ENCODE measurements at places on chromosomes 7 and 10.

DNA sequence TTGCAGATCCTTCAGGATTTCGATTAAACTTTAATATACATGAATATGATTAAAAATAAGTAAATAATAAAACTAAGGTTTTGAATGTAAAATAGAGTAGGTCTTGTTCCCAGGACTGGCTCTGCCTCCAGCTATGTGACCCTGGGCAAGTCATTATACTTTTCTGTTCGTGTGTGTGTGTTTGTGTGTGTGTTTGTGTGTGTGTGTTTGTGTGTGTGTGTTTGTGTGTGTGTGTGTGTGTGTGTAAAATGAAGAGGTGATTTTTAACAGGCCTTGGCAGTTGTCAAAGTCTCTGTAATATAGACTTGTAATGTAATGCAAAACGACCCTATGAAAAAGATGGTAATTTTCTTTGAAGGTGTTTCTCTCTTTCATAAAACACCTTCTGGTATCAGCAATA lies 79.2 kb downstream of the HGF start:
- no peak for ATAC-seq

GRCh38 chr10:108104551-108105156 lies 940.1 kb upstream of the SORCS1 start:
- no peak for ATAC-seq

DNA sequence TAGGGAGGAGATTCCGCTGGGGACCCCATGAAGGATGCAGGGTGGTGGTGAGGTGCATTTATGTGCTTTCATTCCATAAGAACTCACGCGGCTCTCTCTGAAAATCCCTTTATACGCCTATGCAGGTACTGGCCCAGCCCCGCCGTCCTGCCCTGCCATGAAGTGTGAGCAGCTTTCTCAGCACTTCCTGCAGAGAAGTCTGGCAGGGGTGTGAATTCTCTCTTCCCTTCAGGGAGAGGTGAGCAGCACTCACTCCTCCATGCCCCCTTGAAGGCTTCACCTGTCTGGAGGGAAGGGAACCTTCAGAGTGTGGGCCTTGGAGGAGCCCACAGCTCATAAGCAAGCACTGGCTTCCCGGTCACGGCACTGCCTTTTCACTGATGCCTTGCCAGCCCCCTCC lies 34.0 kb downstream of the PPP2R2D start:
- ATAC-seq, result no peak

- no peak for ATAC-seq
Observed at GRCh38 chr7:115988401-115988800, 42.2 kb downstream of the TFEC start.

DNA sequence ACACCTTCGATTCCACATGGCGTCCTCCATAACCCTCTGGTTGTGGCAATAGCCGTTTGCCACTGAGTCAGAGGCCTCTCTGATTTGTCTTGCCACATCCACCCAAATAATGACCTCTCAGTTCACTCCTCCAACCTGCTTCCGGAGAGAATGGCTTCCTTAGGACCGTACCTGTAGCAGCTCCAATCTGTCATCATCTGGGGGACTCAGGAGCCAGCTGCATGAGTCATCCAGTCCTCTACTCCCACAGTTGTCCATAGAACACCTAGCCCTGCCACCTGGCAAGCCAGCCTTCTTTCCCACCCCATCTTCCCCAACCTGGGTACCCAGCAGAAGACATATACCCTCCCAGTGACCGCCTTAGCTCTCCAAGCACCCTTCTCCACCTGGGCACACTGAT lies 64.4 kb upstream of the MXI1 start:
- ATAC-seq, result no peak

DNA sequence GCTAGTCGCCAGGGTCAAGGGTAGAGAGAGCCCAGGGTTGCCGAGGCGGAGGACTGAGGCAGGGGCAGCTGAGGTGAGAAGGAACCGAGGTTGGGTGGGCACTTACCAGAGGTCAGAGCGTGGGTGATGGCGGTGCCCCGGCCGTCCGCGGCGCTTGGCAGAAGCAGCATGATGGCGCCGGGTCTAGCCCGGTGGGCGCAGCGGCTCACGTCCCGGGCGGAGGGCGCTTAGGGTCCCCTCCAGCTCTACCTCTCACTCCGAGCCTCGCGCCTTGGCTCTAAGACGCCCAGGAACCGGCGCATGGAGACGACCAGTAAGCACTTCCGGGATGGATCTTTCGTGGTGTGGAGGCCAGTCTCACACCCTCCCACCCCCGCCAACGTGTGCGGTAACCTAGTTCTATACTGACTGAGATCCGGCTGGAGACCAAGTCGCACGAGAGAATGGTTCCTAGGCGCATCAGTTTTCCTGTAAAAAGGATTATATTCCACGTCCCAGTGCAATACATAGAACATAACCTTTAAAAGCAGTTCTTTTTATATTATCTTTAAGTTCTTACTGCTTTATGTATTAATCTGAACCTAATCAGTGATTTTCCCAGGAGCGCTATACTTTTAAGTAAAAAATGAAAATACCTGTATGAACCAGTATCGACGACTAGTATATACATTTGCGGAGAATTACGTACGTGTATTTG lies at the start of gene DNAJC2:
Gene DNAJC2 (minus strand): TSS at position 315 of the 697 bp plus-strand sequence. CDS start 145 bp downstream, at position 170.
- peak; percentile 93 for ATAC-seq

- no peak for ATAC-seq
Observed at GRCh38 chr10:33189808-33190207, 144.7 kb downstream of the NRP1 start.
